ENCODE measurements at places on chromosomes 16 and 17. TPM values are rescaled to one million over a fixed set of nuclear protein-coding genes. Genes with fewer than 3 reads are reported as not detected.

The KRT20 gene
- total RNA-seq: not detected

The PMFBP1 gene
- total RNA-seq: 1.1 TPM

The ADAMTS18 gene
- total RNA-seq: not detected

The IKZF3 gene
- 44.6 TPM for total RNA-seq

The XAF1 gene
- 54.1 TPM for total RNA-seq

The HIC1 gene
- total RNA-seq: 37.8 TPM

The WNT3 gene
- total RNA-seq: 0.08 TPM

The HS3ST3A1 gene
- 0.12 TPM for total RNA-seq

GRCh38 chr17:17714261-17714866 lies 33.1 kb downstream of the RAI1 start:
- DNase-seq: no peak
- H3K27me3 ChIP-seq: no peaks in the 10 kb centered on the region
- H3K36me3 ChIP-seq: no peaks in the 10 kb centered on the region

DNA sequence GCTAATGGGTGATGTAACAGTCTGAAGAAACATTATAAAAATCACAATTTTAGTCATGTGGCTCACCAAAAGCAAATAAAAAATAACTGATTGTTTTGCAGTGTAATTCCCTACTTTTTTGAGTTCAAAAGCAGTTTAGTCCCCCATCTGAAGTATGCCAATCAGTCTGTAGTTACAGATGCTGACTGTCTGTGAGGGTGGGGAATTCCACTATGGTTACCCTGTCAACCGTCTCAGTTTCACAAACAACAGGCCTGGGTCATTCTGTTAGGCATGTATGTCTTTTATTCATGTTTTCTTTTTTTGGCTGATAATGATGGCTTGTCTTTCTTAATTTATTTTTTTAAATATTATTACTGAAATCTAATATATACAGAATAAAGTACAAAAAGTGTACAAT lies 69.3 kb downstream of the STXBP4 start:
- peak; percentile 14 for DNase-seq
- H3K27me3 ChIP-seq: no peaks in the 10 kb centered on the region
- H3K4me3 ChIP-seq: no peak overlapping the region
- peaks cover 2% of the 10 kb centered on the region for H3K4me1 ChIP-seq
- H3K36me3 ChIP-seq: peaks cover 14% of the 10 kb centered on the region

DNA sequence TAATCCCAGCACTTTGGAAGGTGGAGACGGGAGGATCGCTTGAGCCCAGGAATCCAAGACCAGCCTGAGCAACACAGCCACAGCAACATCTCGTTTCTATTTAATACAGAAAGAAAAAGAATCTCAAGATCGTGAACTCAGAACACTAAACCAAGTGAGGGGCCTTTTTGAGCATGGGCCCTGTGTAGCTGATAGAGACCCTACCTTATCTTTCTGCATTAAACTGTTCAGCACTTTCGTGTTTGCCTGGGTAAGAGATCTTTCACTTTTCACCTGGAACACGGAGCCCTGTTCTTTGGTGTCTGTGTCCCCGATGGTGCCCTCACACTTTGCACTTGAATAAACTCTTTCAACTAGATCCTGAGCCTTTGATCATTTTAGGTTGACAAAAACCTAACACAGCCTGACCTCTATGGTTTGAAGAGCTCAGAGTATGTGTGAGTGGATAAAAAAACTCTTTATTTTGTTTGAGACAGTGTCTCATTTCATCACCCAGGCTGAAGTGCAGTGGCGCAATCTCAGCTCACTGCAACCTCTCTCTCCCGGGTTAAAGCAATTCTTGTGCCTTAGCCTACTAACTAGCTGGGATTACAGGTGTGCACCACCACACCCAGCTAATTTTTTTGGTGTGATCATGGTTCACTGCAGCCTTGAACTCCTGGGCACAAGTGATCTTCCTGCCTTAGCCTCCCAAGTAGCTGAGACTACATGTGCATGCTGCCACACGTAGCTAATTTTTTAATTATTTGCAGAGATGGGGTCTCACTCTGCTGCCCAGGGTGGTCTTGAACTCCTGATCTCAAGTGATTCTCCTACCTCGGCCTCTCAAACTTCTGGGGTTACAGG lies 83.8 kb upstream of the GRIN2A start:
- H3K36me3 ChIP-seq: no peaks in the 10 kb centered on the region
- DNase-seq: no peak
- no peaks in the 10 kb centered on the region for H3K27me3 ChIP-seq

GRCh38 chr16:29790949-29791844 lies 646 bp downstream of the KIF22 start:
- H3K27ac ChIP-seq: peak overlapping the region; percentile 98
- DNase-seq: no peak
- peak overlapping the region; percentile 90 for H3K4me3 ChIP-seq

DNA sequence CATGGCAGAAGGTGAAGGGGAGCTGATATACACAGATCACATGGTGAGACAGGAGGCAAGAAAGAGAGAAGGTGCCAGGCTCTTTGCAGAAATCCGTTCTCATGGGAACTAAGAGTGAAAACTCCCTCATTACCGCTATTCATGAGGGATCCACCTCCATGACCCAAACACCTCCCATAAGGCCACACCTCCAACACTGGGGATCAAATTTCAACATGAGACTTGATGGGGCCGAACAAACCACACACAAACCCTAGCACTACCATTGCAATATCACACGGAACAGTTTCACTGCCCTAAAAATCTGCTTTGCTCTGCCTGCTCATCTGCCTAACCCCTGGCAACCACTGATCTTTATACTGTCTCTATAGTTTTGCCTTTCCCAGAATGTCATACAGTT lies 34.8 kb downstream of the C17orf67 start:
- H3K36me3 ChIP-seq: peaks cover 6% of the 10 kb centered on the region
- DNase-seq: no peak
- no peaks in the 10 kb centered on the region for H3K27me3 ChIP-seq
- H3K4me3 ChIP-seq: no peak overlapping the region

- peaks cover 50% of the 10 kb centered on the region for H3K27me3 ChIP-seq
- no peaks in the 10 kb centered on the region for H3K36me3 ChIP-seq
- no peak for DNase-seq
- H3K4me3 ChIP-seq: no peak overlapping the region
Observed at GRCh38 chr16:85757341-85757822, 6.5 kb upstream of the C16orf74 start.

Data from activated naive CD8-positive, alpha-beta T cell treated with anti-CD3 and anti-CD28 coated beads for 36 hours (primary cell).